ENCODE measurements at places on chromosomes 7 and 10.

- no peak for DNase-seq
These were observed 7.9 kb downstream of the TAS2R60 start for GRCh38 chr7:143451122-143451521.

GRCh38 chr7:131111792-131112191 is 215.9 kb upstream of the MKLN1 start:
- DNase-seq: no peak

DNA sequence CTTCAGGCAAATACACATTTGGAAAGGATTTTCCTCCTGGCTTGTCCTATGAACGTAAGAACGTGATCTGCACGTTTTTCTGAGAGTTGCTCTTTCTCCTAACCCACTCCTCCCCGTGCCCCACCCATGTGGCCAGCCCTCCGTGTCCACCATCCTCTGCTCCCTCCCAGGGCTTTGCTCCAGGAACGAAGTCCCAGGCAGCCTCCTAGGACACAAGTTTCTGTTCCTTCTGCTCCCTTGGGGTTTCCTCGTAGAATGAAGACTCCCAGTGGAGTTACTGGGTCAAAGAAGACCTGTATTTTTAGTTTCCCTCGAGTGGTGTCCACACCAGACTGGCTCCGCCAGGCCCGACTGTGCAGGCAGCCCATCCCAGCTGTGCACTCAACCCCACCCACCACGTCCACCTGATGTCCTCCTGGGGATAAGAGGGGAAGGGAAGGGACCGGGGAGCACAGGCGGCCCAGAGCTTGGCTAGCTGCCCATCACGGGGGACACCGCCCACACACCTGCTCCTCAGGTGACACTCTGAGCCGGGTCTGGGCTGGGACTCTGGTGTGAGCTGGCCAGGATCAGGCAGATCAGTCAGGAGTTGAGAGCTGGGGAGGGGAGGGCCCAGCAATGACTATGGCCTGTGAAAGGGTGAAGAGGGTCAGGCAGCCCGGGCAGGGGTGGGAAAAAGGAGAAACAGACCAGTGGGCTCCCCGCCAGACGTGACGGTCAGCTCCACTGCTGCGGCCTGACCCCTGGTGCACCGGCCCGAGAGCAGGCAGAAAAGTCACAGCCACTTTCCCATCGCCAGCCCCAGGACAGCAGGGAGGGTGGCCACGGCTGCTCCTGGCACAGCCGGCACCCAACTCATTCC is 54.3 kb upstream of the PPP2R2D start:
- DNase-seq: no peak

DNA sequence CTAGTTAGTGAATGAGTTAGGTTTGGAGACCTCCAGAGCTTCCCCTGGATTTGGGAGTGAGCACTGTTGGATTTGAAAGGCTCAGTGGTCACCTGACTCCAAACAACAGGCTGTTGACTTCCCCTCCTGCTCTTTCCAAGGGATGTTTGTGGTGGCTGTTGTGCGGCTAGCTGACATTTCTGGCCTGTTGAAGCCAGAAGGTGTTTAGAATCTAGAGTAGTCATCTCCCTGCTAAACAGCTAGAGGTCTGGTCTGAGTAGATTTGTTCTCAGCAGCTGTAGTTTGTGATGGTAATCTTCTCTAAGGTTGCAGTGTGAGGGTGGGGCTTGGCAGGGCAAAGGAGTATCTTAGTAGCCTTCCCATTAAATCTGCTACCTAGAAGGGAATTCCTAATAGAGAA is 30.1 kb downstream of the BPGM start:
- DNase-seq: no peak

- no peak for DNase-seq
These were observed 40.1 kb downstream of the PALD1 start for GRCh38 chr10:70518695-70519094.

DNA sequence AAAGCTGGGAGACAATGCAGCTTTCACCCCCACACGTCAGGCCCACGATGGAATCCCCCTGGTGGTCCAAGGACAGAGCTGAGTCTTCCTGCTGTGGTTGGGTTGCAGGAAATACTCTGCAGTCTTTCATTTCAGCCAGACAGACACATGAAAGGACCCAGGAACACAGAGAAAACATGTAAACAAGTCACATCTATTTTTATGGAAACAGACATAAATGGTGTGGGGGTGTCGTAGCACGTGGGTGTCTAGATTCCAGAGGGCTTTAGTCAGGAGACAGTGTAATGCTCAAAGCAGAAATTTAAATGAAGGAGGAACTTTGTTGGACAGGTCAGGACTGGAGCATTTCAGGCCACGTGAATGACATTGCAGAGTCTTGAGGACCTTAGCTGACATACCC is 444.6 kb downstream of the SUGCT start:
- DNase-seq: no peak

- no peak for DNase-seq
These were observed 276.2 kb downstream of the MDFIC start for GRCh38 chr7:115198143-115198542.

DNA sequence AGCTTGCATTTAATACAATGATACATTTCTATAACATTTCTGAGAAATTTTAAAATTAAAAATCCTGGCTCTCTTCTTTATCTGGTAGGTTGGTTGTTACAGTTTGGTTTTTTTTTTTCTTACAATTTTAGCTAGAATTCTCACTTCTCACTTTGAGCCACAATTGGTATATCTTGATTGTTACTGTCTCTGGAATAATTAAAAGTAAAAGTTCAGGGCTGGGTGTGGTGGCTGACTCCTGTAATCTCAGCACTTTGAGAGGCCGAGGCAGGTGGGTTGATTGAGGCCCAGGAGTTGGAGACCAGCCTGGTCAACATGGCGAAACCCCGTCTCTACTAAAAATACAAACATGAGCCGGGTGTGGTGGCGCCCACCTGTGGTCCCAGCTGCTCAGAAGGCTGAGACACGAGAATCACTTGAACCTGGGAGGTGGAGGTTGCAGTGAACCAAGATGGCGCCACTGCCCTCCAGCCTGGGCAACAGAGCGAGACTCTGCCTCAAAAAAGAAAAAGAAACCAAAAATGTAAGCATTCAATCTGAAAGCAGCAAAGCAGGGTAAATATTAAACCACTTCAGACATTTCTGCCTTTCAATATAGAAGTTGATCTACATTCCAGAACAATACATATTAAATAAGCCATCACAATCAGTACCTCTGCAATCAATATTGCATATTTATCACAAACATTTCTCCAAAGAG is 88.6 kb upstream of the PFKP start:
- DNase-seq: no peak

- peak; percentile 1 for DNase-seq
These were observed 72.6 kb upstream of the NFKB2 start for GRCh38 chr10:102322914-102323313.

DNA sequence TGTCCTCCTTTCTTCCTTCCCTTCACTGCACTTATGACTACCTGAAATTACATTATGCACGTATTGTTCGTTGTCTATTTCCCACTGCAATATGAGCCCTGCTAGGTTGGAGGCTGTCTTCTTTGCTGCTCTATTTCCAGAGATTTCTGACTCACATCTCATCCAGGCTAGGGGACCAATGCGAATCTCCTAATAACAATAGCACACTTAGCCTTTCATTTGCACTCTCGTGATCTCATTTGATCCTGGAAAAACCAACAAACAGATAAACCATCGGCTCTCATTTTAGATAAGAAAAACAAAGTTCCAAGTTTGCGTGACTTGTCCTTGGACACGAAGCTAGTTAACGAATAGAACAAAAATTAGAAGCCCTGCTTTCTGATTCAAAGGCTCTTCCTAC is 1.4 kb downstream of the ZNF438 start:
- DNase-seq: no peak

DNA sequence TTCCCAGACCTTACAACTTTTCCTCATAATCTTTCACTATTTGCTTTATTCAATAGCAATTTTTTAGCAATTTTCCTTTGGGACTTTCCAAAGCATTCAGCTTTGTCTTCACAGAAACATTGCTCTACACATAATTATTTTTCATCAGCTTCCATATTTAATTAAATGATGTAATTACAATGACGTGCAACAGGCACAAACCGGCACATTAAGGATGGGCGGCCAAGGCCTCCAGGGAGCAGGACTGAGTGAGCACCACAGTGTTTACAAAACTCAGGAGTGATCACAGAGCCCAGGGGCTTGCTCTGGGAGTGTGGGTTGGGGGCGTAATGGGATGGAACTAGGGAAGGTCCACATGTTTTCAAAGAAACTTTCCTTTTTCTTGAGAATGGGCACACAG is 69.8 kb downstream of the MAD1L1 start:
- DNase-seq: no peak

- no peak for DNase-seq
These were observed 190.0 kb downstream of the CALN1 start for GRCh38 chr7:72222136-72222535.

DNA sequence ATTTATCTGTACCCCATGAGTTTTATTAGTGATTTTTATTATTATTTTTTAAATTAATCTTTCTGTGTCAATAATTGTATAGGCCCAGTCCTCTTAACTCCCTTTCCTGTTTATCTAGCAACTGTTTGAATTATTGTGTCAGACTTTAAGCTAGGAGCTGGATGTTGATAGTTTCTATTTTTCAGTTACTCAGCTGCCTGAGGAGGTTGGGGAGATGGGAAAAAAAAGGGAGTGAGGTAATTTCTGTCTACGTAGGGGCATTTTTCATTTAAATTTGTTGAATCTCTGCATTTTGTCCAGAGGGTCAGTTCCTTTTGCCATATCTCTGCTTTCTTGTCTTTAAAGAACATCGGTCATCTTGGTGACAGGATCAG is 5.0 kb upstream of the ZNF518A start:
- DNase-seq: no peak

DNA sequence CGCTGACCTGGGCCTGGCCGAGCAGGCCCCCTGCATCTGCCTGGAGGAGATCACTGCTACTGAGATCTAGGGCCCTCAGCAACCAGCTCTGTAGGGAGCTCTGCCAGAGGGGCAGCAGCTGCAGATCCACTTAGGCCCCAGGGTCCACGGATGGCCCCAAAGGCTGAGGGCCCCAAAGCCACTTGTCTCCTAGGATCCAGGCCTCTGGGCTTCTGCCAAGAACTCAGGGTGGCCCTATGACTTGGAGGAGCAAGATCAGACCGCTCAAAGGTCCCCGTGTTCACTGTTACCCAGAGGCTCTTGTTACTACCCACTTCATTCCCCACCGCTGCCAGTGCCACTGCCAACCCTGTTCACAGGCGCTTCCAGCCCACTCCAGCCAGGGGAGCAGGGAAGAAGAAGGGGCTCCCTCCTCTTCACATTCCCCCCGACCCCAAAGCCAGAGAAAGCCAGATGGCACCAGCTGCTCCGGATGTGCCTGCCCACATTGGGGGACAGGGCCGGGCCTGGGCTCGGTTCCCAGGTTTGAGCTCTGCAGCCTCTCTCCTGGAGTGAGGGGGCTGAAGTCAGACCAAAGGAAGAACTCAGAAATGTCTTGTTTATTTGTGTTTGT is 7.6 kb downstream of the LZTS2 start:
- DNase-seq: no peak

DNA sequence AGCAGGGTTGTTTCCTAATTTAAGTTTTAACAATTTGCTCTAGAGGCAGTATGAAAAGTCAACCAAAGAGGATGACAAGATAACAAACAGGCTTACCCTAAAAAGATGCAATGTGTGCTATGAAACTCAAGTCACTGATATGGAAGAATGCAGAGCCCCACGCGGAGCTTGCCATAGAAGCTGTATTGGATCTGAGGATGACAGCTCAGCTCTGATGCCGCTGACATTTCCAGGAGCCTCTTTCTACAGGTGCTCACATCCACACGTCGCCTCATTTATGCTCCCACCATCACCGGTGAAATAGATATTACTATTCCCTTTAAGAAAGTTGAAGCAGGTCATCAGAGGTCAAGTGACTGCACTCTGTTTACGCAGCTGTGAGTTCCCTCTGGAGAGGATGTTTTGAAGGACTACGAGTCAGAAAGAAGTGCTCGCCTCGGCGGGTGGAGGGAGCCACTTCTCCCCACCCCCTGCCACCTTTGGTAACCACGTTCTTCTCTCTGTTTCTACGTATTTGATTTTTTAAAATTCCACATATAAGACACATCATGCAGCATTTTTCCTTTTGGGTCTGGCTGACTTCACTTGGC is 275.4 kb downstream of the GLRX3 start:
- DNase-seq: no peak

GRCh38 chr7:101218236-101219125 is 516 bp downstream of the ZNHIT1 start:
- no peak for DNase-seq

- no peak for DNase-seq
These were observed 367.7 kb downstream of the BBS9 start for GRCh38 chr7:33497051-33497450.

DNA sequence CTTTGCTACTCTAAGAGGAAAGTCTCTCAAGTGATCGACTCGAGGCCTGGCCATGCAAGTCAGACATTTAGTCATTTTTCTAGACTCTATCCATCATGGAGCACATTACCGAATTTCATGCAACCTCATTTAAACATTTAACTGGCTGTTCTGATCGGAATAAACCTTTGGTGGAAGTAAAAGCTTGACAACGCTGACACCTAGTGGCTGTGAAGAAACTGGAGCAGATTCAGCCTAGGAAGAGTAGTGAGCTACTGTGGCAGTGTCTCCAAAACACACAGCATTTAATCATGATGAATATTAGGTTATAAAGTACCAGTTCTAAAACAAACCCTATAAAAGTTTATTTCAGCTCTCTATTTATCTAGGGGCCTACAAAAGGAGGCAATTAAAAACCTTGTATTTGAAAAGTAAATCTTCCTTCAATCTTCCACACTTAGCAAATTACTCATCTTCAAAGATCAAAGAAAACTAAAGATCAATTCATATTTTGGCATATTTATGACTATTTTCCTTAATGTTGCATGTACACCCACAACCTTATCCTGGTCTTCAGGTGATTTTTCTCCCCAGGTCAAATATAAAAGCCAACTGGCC is 175.0 kb downstream of the CTNNA3 start:
- DNase-seq: no peak

DNA sequence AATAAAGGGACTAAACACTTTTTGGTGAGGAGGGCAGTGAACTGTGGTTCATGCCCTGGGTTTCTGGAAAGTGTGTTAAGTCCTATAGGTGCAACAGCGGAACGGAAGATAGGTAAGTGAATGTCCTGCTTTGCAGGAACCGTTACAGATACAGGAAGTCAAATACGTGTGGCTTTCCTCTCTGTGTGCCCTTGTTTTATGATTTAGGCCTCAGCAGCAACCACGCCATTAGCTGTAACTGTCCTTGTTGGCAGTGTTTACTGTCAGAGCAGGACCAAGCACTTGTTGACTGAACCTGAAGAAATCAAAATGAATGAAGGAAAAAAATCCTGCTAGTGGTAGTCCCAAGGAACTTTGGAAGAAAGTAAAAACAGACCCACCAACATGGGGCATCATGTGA is 150.3 kb downstream of the PIP4K2A start:
- DNase-seq: no peak

- DNase-seq: no peak
These were observed 196.2 kb downstream of the PLXNA4 start for GRCh38 chr7:132380059-132380458.

Measured in activated T-helper 1 cell treated with Interleukin-2 at 50 U/mL for 16 hours (primary cell).